ENCODE measurements at places on chromosomes 13 and 19.
A peak's percentile ranks its signal among the peaks of the same experiment; 100 is the strongest.

DNA sequence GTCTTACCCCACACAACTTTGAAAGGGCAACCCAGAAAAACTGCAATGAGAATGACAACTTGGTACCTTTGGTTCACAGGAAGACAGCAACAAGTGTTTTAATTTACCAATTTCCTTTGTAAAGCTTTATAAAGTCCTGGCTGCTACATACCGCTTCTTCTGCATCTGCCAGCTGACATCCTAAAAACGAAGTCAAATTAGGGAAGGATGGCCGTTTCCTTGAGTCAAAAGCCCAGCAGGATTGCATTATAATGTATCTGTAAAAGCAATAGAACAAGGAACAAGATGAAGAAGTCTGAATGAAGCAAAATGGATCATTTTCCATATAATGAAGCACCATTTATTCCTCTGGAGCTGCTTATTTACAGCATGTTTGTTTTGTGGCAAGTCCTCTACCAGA, 25.8 kb upstream of the URAD start:
- no peak for DNase-seq

DNA sequence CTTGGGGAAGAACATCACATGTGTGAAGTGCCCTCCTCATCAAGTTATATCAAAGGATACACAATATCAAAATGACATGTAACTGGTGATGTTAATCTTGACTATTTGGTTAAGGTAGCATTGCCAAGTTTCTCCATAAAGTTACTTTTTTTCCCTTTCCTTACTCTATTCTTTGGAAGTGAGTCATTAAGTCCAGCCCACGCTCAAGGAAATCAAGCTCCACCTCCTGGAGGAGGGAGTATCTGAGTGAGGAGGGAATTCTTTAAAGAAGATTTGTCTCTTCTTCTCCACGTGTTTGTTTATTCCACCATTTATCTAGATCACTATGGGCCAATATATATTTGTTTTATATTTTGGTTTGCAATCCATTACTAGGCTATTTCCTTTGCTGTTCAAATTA, 33.6 kb upstream of the FNDC3A start:
- no peak for DNase-seq

- no peak for DNase-seq
Measured at GRCh38 chr13:23105051-23105450, 75.7 kb upstream of the SGCG start.

GRCh38 chr13:77262198-77262597, 64.7 kb downstream of the MYCBP2 start:
- DNase-seq = no peak

DNA sequence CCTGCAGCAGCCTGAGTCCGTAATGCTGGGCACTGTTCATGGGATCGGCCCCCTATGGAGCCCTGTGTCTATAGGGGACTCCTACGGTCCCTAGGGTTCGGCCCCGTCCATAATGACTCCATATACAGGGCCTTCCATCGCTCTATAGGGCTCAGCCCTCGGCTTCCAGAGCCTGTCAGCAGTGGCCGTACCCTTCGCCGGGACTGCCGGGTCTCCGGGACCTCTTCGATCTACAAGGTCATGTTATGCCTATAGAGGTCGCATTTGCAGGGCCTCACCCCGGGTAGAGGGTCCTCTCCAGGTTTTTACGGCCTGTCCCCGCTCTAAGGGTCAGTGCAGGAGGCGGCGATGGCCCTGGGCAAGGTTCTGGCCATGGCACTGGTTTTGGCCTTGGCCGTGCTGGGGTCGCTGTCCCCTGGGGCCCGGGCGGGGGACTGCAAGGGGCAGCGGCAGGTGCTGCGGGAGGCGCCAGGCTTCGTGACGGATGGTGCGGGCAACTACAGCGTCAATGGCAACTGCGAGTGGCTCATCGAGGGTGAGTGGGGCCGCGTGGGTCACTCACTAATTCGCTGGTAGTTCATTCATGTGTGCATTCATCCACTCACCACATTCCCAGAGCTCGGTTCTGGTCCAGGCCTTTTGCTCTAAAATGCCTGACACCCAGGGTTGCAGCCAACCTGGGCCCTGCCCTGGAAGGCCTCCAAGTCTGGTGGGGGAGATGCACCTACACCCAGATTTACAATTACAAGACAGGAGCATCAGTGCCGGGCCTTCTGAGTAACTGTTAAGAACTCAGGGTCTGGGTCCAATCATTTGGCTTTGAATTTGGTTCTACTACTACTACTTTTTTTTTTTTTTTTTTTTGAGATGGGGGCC, 699 bp downstream of the MEGF8 start:
- no peak for DNase-seq

- DNase-seq = peak; percentile 9
Measured at GRCh38 chr19:38506723-38507550, 73.4 kb downstream of the RYR1 start.

GRCh38 chr19:16084067-16084685, 7.9 kb downstream of the TPM4 start:
- no peak for DNase-seq

GRCh38 chr19:5452594-5453565, 2.3 kb upstream of the ZNRF4 start:
- DNase-seq = no peak

DNA sequence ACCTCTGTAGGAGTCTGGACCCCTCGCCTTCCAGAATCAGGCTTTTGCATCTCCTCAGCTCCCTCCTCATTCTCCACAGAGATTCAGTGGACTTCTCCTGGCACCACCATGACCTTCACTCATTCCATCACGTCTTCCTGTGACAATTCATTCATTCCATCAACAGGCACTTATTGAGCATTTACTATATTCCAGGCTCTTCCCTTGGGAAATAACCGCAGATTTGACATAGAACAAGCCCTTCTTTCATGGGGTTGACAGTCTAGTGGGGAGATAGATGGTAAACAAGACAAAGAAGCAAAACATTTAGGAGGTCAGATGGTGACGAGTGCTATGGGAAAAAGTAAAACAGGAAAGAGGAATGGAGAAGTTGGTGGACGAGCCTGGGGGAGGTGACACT, 2.6 kb upstream of the SULT2B1 start:
- no peak for DNase-seq

- no peak for DNase-seq
Measured at GRCh38 chr19:19338082-19338481, 17.5 kb downstream of the MAU2 start.

DNA sequence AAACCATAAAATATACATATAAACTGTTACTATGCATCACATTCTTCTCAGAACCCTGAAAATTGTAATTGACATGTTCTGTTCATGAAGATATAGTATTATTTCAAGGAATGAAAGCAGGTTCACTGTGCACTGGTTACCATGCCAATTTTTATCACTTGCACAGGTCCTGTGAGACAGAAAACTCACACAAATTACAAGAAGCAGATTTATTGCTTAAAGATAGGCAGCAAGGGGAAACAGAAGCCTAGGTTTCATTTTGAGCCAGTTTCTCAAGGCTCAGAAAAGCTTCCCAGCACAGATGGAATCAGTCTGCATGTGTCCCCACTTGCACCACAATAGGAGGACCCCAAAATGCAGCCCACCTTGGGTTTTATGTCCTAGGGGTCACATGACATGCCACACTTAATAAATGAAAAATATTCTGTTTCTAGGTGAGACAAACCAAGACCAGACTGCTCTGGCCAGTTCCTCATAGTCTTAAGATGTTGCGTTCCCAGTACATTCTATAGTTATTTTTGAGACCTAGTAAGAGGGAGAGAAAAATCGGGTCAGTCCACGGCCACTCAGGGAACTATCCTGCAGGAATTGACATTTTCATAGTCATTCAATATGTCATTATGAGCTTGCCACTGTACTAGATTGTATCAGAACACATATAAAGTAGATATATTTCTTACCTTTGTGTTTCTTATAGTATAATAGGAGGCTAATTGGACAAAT, 459.1 kb upstream of the ATXN8OS start:
- DNase-seq = no peak

DNA sequence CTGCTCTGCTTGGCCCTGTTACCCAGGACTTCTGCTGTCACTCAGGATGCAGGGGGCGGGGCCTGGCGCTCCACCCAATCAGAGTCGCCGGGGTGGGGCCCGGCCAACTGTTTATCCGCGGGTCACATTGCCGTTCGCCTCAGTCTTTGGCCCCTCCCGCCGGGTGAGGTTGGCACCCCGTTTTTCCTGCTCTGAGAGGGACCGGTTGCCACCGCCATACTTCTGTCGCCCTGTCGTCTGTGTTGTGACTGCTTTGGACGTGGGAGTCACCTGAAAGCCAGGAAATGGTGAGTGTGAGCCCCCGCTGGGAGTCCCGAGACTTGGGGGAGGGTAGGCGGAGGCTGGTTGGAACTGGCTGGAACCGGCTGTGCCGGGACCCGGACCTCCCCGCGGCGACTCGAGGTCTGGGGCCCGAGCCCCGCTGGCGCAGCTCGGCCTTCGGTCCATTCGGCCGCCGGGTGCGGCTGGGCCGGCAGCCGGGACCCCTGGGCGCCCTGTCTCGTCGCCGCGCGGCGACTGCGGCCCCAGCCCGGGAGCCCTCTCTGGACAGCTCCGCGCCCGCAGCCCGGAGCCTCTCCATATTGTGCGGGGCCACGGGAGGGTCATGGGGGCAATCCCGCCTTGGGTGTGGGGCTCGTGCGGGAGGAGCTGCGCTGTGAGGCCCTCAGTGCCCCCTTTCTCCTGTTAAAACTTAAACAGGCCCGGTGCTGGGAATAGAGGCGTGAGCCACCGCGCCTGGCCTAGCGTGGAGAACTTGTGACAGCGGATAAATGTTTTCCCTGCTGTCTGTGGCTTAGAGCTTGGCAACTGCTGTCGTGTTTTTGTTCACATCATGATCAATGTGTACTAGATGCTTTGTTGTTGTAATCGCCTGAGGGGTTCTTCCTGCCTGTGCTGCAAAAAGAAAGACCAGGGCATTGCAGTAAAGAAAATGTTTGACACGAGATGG, at the start of gene ZNF844:
Gene ZNF844, plus strand, starts transcription at position 142 of the 949 bp plus-strand sequence. Its CDS starts 143 bp downstream, at position 285.
- DNase-seq = peak; percentile 96

- no peak for DNase-seq
Measured at GRCh38 chr13:40876020-40876738, 86.8 kb downstream of the SLC25A15 start.

- no peak for DNase-seq
Measured at GRCh38 chr19:46967578-46968032, 52.0 kb upstream of the NPAS1 start.

DNA sequence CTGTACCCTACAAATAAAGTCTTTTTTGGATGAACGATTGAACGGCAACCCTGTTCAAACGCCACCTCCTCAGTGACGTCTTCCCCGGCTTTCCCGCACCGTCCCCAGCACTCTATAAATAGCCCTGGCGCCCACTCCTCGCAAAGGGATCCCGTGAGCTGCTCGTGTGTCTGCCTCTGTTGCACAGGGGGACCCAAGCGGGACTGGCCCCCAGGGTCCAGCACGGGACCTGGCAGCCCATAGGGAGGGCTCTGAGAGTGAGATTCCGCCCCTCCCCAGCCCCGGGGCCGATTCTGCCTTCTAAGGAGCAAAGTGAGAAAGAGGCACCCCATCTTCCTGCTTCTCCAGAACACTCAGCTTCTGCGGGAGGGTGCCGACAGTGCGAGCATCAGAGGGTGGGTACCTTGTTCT, 8.1 kb upstream of the FKRP start:
- DNase-seq = no peak

DNA sequence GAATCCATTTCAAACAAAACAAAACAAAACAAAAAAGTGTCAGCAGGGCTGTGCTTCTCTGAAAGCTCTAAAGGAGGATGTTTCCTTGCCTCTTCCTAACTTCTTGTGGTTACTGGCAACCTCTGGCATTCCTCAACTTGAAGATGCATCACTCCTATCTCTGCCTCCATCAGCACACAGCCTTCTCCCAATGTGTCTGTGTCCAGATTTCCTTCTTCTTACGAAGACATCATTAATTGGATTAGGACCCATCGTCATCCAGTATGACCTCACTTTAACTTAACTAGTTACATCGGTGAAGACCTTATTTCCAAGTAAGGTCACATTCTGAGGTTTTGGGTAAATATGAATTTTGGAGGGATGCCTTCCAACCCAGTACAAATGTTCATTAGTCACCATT, 33.8 kb upstream of the GTF2F2 start:
- no peak for DNase-seq

DNA sequence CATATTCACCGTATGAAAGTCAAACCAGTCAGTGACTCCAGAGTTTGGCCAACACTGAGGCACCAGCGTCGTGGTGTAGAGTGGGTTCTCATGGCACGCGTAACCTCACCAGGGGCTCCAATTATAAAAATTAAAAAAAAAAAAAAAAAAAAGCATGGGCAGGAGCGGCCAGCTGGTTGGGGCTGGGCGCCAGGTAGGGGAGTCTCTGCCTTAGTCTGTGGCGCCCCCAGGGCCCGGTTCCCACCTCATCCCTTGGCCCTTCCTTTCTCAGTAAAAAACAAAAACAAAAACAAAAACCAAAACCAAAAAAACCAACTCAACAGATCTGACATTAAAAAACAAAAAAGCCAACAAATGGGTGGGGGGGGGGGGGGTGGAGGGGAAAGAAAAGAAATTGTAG, 4.6 kb upstream of the EPHX3 start:
- no peak for DNase-seq

- DNase-seq = no peak
Measured at GRCh38 chr13:99050983-99051488, 73.2 kb upstream of the DOCK9 start.

GRCh38 chr13:110179116-110179856, 127.7 kb downstream of the COL4A1 start:
- DNase-seq = no peak

DNA sequence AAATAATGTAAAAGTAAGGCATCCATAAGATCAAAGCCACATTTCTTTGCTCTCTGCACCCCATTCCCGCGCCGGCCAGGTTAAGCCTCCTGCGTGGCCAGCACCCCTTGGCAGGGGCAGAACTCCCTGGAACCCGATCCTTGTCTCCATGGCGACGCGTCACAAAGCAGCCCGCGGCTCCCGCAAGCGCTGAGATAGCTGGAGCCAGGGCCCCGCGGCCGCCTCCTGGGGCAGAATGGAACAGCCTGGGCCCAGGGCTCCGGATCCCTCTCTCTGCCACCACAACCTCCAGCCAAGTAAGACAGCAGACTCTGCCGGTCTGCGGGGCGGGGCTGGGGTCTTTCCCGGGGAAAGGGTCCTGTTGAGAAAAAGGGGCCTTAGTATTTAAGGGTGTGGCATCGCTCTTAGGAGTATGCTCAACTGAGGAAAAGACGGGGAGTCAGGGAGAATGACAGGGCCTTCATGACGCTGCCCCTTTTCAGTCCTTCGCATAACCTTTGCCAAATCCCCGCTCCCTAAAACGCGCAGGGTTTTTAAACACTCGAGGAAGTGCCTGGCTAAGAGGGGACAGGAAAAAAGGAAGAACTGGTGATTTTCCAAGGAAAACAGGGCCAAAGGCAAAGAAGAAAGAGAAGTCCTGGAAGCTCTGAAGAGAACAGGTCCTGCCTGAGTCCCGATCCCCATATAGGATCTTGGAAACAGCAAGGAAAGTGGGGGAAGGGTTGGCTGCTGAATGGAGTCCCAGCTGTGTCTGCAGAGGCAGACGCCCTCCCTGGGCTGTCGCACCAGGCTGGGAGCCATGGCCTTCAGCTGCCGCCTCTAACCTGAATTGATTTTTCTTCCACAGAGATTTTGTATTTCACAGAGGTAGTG, at the start of gene TEX26:
Gene TEX26, plus strand, starts transcription at position 176 of the 873 bp plus-strand sequence. Its CDS starts 60 bp downstream, at position 236.
- peak; percentile 37 for DNase-seq

DNA sequence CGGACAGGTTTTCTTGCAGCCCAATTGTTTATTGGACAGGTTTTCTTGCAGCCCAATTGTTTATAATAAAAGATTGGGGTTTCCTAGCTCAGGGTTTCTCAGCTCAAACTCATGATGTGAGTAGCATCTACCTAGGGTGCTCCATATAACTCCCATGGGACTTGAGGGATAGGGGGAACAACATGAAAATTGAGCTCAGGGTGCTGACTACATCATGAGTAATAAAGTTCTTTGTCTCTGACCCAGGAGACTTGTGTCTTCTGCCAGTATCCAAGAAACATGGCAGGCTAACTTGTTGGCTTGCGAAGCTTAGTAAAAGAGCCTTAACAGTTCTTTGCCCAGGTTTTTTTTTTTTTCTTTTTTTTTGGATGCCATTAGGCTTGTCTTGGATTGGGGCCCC, 59.2 kb upstream of the MYCBP2 start:
- DNase-seq = no peak

Measured in C1 segment of cervical spinal cord (tissue), 14 donors.